ENCODE measurements at places on chromosomes 5 and 9. TPM values are rescaled to one million over a fixed set of nuclear protein-coding genes. Genes with fewer than 3 reads are reported as not detected.

GLDC gene
- 1.2 TPM for total RNA-seq

ANKRD55 gene
- total RNA-seq, result 17.8 TPM

PDE6A gene
- total RNA-seq, result not detected

NOXA1 gene
- total RNA-seq, result 1.2 TPM

RNF180 gene
- not detected for total RNA-seq

ADAMTS19 gene
- not detected for total RNA-seq

ABLIM3 gene
- total RNA-seq, result not detected

ZNF608 gene
- not detected for total RNA-seq

ANKRD31 gene
- 0.10 TPM for total RNA-seq

SPOUT1 gene
- total RNA-seq, result 52.8 TPM

ZBTB43 gene
- total RNA-seq, result 18.7 TPM

ADAMTSL1 gene
- total RNA-seq, result not detected

SCGB3A1 gene
- total RNA-seq, result not detected

VLDLR gene
- 5.2 TPM for total RNA-seq

PAPPA gene
- not detected for total RNA-seq

KIF4B gene
- total RNA-seq, result 0.07 TPM

FGF18 gene
- total RNA-seq, result 0.12 TPM

ANKRD33B gene
- 3.3 TPM for total RNA-seq

SH3PXD2B gene
- total RNA-seq, result 0.33 TPM

ENTREP1 gene
- not detected for total RNA-seq

HTR4 gene
- total RNA-seq, result not detected

GFPT2 gene
- not detected for total RNA-seq

C9orf153 gene
- total RNA-seq, result not detected

PLCXD3 gene
- total RNA-seq, result not detected

MARCOL gene
- not detected for total RNA-seq

SH3GL2 gene
- total RNA-seq, result not detected

EEIG1 gene
- 422 TPM for total RNA-seq

IL13 gene
- 4.9 TPM for total RNA-seq

ELOVL7 gene
- 0.20 TPM for total RNA-seq

SCGB3A2 gene
- total RNA-seq, result not detected

CDC26 gene
- 35.2 TPM for total RNA-seq

CYLC2 gene
- not detected for total RNA-seq

TUBB4B gene
- 246 TPM for total RNA-seq

PCDHA11 gene
- not detected for total RNA-seq

ANP32B gene
- total RNA-seq, result 337 TPM

AGTPBP1 gene
- total RNA-seq, result 41.4 TPM

Data from activated naive CD4-positive, alpha-beta T cell treated with anti-CD3 and anti-CD28 coated beads, Interleukin-2, amount 10 ng/mL, durations not matched to agents 5 hours and 36 hours (primary cell).